ENCODE measurements at places on chromosomes 5 and 9.

GRCh38 chr5:79983618-79984017, 7.4 kb downstream of the MTX3 start:
- DNase-seq, result no peak

DNA sequence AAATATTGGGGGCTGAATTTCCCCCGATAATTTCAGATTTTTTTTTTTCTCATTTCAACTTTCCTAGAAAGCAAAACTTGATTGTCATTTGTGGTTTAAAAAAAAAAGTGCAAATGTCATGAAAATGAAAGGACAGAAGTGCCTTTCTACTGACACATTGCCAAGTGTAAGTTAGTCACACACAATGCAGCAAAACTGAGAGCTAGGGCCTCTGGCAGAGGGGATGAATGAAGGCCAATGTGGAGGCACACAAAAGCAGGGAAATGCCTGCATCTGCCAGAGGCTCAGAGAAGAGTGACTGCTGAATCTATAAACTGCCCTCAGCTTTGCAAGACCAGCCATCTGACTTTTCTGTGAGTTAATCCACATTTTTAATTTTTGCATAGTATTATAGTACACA, 6.8 kb upstream of the IFNA5 start:
- no peak for DNase-seq

DNA sequence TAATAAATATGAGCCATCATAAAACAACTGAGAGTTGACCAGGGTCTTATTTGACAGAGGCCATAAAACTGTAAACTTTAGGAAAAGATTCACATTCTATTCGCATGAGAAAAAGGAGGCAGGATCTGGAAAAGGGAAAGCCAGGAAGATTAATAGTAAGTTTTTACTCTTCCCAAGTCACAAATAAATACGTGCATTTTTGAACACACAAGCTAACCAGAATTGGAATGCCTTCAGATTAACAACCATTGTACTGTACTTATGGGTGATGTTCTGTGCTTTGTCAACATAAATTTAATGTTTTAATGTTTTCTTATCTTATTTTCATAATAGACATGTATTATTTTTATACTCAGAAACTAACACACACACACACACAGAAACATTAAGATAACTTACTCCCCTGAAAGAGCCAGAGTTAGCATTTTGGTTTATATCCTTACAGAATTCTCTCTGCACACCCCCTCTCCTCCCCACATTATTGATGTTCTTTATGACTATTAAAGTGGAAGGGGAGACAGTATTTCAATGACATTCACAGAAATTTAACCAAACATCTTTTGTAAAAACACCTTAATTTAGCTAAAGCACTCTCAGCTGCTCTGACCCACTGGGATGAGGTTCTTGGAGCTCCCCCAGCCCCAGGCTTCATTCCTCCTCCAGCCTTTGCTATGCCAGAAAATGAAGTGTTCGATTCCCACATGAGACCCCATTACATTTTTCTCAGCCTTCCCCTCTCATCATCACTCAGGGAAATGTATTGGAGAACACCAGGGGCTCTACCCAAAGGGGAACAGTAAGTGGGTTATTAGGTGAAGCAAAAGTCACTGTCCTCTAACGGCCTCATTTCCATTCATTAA, 155.5 kb downstream of the ESM1 start:
- no peak for DNase-seq

- no peak for DNase-seq
Measured at GRCh38 chr9:37144762-37145161, 24.4 kb downstream of the ZCCHC7 start.

DNA sequence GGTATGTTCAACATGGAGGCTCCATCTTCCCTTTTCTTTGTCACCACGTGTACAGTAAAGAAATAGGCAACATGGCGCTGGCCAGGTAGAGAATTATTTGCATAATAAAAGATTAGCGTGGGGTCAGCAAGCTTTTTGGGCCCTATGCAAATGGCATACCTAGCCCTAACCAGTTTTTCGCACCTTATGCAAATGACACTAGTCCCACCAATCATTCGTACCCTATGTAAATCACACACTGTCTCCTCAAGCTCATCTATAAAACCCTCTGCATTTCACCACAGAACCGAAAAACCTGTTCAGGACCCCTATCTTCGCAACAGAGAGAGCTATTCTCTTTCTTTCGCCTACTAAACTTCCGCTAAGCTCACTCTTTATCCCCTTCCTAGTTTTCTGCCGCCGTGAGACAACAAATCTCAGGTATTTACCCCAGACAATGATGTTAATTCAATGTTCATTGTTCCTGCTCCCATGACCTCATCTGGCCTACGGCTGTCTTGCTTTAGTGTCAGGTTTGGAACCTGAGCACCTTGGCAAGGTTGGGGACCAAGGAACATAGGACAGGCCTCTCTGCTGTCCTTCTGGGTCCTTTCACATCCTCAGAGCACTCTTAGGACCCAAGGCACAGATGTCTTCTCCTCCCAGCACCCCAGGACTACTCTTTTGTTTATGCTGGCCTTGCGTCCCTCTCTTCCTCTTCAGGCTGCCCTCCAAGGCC, 180.7 kb upstream of the RAI14 start:
- DNase-seq, result no peak

GRCh38 chr5:10367579-10367978, 14.1 kb downstream of the MARCHF6 start:
- DNase-seq, result no peak

DNA sequence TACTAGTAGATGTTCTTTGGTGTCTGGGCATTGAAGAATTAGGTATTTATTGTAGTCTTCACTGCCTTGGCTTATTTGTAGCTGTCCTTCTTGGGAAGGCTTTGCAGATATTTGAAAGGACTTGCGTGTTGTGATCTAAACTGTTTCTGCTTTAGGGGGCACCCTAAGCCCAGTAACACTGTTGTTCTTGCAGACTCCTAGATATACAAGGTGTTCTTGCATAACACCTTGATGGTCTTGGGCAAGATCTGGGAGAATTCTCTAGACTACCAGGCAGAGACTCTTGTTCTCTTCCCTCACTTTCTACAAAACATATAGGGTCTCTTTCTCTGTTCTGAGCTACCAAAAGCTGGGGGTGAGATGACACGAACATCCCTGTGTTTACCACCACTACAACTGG, 179.1 kb downstream of the FAM170A start:
- DNase-seq, result no peak

DNA sequence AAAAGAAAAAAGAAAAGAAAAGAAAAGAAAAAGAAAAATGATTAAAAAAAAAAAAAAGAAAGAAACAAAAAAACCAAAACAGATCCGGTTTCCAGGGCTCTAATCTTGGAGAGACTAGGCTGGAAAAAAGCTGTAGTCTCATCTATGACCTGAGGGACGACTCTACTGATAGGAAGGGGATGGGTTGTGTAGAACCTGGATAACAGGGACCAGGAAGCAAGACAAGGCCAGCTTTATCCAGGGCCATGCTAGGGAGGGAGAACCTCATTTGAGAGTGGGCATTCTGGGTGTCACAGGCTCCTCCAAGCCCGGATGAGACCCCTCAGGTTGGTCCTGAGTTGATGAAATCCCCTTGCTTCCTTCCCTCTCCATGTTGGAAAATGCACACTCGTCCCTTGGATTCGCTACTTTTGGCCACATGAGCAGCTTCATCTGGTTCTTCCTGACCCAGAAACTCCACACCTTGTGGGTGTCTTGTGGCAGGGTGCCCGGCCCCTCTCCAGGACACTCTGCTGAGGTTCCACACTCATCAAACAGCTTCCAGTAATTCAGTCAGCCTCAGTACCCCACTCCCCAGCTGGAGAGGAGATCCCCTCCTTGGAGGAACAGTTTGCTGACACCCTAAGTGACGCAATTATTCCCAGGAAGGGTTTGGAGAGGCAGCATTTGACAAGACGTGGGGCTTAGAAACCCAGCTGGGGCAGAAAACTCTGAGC, 71.1 kb upstream of the LHFPL2 start:
- no peak for DNase-seq

GRCh38 chr5:178074266-178074952, 38.9 kb upstream of the N4BP3 start:
- no peak for DNase-seq

- DNase-seq, result no peak
Measured at GRCh38 chr5:136200130-136200529, 7.2 kb upstream of the SMIM32 start.

DNA sequence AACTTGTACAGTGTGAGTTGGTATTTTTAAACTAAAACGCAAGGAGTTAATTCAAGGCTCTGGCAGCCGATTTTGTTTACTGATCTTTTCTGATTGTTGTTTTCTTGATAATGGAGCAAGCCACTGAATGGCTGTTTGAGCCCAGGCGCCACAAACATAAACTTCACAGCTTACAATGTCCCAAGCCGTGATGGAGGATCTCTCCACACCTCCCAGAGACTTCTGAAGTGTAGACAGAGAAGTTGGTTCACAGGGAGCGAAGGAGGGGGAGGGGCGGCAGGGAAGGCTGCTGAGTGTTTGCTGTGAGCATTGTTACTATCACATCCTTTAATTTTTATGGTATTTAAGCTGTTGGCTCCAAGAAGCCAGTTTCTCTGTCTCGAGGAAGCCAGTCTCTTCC, 14.7 kb downstream of the ISL1 start:
- DNase-seq, result no peak

- DNase-seq, result no peak
Measured at GRCh38 chr5:167553511-167553910, 737.9 kb upstream of the WWC1 start.

DNA sequence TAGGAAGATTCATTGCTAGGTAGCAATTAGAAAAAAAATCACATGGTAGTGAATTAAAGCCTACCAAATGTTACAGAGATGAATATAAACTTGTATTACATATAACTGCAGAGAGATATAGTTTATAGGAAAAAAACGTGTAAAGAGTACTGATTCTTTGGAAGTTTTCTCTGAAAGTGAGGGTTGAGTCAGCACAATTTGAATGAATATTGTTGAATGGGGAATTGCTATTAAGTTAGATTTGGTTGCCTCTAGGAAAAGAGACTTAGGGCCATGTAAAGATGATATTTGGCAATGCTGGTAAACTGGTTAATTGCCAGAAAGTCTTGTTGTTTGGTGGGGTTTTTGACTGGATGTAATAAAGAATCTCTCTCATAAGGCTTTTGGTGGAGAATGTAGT, 37.2 kb upstream of the TAL2 start:
- no peak for DNase-seq

DNA sequence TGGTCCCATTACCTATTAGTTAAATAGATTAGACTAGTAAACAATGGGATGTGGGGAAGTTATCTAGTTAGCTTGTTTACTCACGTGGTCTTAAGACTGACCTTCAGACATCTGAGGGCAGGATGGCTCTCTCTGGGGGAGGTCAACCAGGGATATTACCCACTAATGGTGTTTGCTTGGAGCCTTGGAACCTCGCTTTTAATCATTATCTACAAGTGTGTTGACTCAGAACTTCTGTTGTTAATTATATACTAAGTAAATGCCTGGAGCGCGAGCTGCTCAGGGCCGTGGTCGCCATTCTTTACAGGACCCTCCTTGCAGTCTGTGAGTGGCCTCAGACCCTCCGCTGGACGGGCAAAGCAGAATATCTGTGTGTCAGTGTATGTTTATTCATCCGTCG, 48.5 kb upstream of the ZNF354A start:
- no peak for DNase-seq

GRCh38 chr9:113381909-113382411, 5.2 kb upstream of the HDHD3 start:
- DNase-seq, result no peak

GRCh38 chr5:134209477-134210245, 16.2 kb downstream of the PPP2CA start:
- DNase-seq, result no peak

DNA sequence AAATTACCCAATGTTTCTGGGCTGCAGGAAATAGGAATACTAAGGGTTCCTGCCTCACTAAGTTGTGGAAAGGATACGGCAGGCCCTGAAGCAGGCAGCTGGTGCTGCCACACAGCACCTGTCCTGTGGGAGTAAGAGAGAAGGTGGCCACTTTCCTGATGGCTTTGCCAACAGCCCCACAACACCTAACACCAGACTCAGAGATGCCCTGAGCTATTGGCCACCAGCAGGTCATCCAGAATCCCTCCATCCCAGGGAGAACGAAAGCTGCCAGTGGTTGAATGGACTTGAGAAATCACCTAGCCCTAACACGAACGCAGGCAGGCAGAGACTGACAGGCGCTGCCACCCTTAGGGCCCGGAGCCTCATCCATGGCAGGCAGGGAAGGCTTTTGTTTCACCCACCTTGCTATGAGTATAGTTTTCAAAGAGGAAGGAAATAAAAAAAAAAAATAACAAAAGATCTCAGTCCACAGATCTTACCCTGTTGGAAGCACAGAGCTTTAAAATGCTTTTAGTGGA, 82.2 kb downstream of the DCP2 start:
- no peak for DNase-seq

DNA sequence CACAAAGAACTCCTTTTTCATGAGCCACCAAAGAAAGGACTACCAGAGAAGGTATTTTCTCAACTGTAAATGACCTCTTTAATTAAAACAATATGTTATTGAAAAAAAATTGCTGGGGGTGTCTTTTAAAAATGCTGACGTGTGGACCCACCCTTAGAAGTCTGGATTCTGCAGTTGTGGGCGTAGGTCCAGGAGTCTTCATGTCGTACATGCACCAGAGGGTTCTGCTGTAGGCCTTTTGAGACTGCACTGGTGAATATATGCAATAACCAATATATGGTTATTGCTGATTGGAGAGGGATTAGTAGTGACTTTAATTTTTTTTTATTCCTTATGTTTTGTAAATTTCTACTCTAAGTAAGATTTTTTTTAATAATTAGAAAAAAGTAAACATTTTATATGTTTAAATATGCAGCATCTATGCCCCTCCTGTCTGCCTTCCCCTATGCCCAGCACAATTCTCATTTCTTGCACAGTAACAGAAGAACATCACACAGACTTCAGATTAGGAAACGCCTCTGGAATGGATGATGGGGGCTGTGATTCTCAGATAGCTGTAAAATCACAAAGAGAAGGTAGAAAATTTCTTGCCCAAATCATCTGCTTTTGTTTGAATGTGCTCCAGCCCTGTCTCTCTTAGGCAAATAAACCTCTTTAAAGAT, 102.0 kb downstream of the PTTG1 start:
- DNase-seq, result no peak

- no peak for DNase-seq
Measured at GRCh38 chr5:110092955-110093785, 403.4 kb downstream of the MAN2A1 start.

- no peak for DNase-seq
Measured at GRCh38 chr9:73176450-73176875, 24.8 kb downstream of the ANXA1 start.

- DNase-seq, result no peak
Measured at GRCh38 chr5:126315341-126315740, 107.9 kb upstream of the GRAMD2B start.

Data from T-helper 9 cell (primary cell).